ENCODE measurements at places on chromosomes 7 and 10.
A peak's percentile ranks its signal among the peaks of the same experiment; 100 is the strongest.

GRCh38 chr7:73734619-73735527, 3.7 kb downstream of the ABHD11 start:
- H3K27ac ChIP-seq: no peak overlapping the region
- peaks cover 5% of the 10 kb centered on the region for H3K36me3 ChIP-seq
- peaks cover 35% of the 10 kb centered on the region for H3K4me1 ChIP-seq
- H3K4me3 ChIP-seq: no peak overlapping the region
- H3K27me3 ChIP-seq: peaks cover 4% of the 10 kb centered on the region
- DNase-seq: peak; percentile 61

- H3K4me3 ChIP-seq: no peak overlapping the region
- H3K4me1 ChIP-seq: no peaks in the 10 kb centered on the region
- DNase-seq: no peak
- H3K27me3 ChIP-seq: peaks cover 20% of the 10 kb centered on the region
- no peak overlapping the region for H3K27ac ChIP-seq
These were observed 40.2 kb upstream of the MYL10 start for GRCh38 chr7:101669307-101669706.

GRCh38 chr7:5424749-5425506, 1.3 kb upstream of the TNRC18 start:
- no peak for DNase-seq
- H3K36me3 ChIP-seq: no peaks in the 10 kb centered on the region
- peaks cover 76% of the 10 kb centered on the region for H3K4me1 ChIP-seq
- H3K4me3 ChIP-seq: peak overlapping the region; percentile 91
- peak overlapping the region; percentile 88 for H3K27ac ChIP-seq

GRCh38 chr7:147937428-147937827, 653.1 kb upstream of the C7orf33 start:
- H3K36me3 ChIP-seq: no peaks in the 10 kb centered on the region
- H3K4me1 ChIP-seq: no peaks in the 10 kb centered on the region
- DNase-seq: no peak
- no peaks in the 10 kb centered on the region for H3K27me3 ChIP-seq
- H3K4me3 ChIP-seq: no peak overlapping the region

- no peak overlapping the region for H3K4me3 ChIP-seq
- no peaks in the 10 kb centered on the region for H3K36me3 ChIP-seq
- no peak overlapping the region for H3K27ac ChIP-seq
These were observed 44.3 kb downstream of the TET1 start for GRCh38 chr10:68604441-68604840.

DNA sequence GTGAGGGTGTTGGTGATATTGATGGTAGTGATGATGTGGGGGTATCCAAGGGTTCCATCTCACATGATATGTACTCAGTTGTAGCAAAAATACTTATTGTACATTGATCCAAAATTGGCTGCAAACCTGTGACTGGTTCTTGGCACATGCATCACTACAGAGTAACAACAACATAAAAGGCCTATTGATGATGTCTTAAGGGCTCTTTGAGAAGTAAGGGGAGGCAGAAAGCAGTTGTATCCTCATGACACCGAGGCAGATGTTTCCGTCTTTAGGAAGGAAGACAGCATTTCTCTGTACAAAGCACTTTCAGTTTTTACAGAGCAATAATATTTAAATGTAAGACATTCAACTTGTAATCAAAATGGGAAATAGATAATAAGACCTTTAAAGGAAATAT, 34.5 kb downstream of the NRG3 start:
- H3K4me1 ChIP-seq: no peaks in the 10 kb centered on the region
- no peaks in the 10 kb centered on the region for H3K27me3 ChIP-seq
- no peak overlapping the region for H3K4me3 ChIP-seq
- H3K27ac ChIP-seq: no peak overlapping the region
- DNase-seq: no peak

GRCh38 chr7:103344453-103345149, at the start of gene DNAJC2:
TSS of gene DNAJC2 (minus strand) at chr7:103344767. CDS start at chr7:103344622, 145 bp downstream.
- H3K4me3 ChIP-seq: peak within 1 kb of the TSS; percentile 99
- H3K27me3 ChIP-seq: no peaks in the 10 kb centered on the region
- peaks cover 16% of the 10 kb centered on the region for H3K4me1 ChIP-seq
- H3K36me3 ChIP-seq: peaks cover 27% of the 10 kb centered on the region

- no peak overlapping the region for H3K4me3 ChIP-seq
- peaks cover 9% of the 10 kb centered on the region for H3K4me1 ChIP-seq
- DNase-seq: no peak
- peaks cover 44% of the 10 kb centered on the region for H3K36me3 ChIP-seq
These were observed 111.5 kb downstream of the HDAC9 start for GRCh38 chr7:18607025-18607424.

- H3K4me1 ChIP-seq: no peaks in the 10 kb centered on the region
- no peak overlapping the region for H3K27ac ChIP-seq
- H3K4me3 ChIP-seq: no peak overlapping the region
- DNase-seq: no peak
- no peaks in the 10 kb centered on the region for H3K36me3 ChIP-seq
These were observed 22.4 kb downstream of the DNAJC12 start for GRCh38 chr10:67815571-67816059.

- H3K4me1 ChIP-seq: no peaks in the 10 kb centered on the region
- no peak for DNase-seq
- no peak overlapping the region for H3K27ac ChIP-seq
- peaks cover 17% of the 10 kb centered on the region for H3K27me3 ChIP-seq
- no peaks in the 10 kb centered on the region for H3K36me3 ChIP-seq
These were observed 82.5 kb upstream of the PCBD1 start for GRCh38 chr10:70970830-70971229.

DNA sequence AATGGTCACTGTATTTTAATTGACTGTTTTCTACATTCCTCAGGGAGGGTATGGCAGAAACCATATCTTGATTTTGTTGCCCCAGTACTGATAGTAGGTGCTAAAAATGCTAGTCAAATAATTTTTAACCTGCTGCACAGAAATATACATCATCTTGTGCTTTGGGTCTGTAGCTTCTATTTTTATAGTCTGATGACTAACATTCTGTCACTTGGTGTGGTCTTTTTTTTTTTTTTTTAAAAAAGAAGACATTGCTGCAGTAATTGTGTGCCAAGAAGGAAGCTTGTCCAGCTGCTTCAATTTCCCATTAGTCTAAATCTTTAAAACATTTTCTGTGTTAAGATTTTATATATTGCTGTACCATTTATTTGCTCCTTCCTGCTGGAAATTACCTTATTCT, 83.6 kb downstream of the ICA1 start:
- H3K27me3 ChIP-seq: no peaks in the 10 kb centered on the region
- peak overlapping the region; percentile 58 for H3K4me3 ChIP-seq
- peak overlapping the region; percentile 85 for H3K27ac ChIP-seq
- H3K36me3 ChIP-seq: no peaks in the 10 kb centered on the region
- peaks cover 29% of the 10 kb centered on the region for H3K4me1 ChIP-seq
- no peak for DNase-seq

GRCh38 chr10:5047912-5048628, 44.4 kb upstream of the AKR1C2 start:
- no peaks in the 10 kb centered on the region for H3K4me1 ChIP-seq
- no peak overlapping the region for H3K4me3 ChIP-seq
- no peak overlapping the region for H3K27ac ChIP-seq
- DNase-seq: no peak
- H3K36me3 ChIP-seq: no peaks in the 10 kb centered on the region

- no peak overlapping the region for H3K27ac ChIP-seq
- no peaks in the 10 kb centered on the region for H3K36me3 ChIP-seq
- H3K4me3 ChIP-seq: no peak overlapping the region
- peaks cover 6% of the 10 kb centered on the region for H3K4me1 ChIP-seq
- no peaks in the 10 kb centered on the region for H3K27me3 ChIP-seq
These were observed 116.0 kb downstream of the ATRNL1 start for GRCh38 chr10:115209133-115209532.

GRCh38 chr7:1447551-1448244, 11.6 kb downstream of the MICALL2 start:
- DNase-seq: no peak
- H3K4me3 ChIP-seq: no peak overlapping the region
- H3K27ac ChIP-seq: no peak overlapping the region
- no peaks in the 10 kb centered on the region for H3K4me1 ChIP-seq
- H3K36me3 ChIP-seq: no peaks in the 10 kb centered on the region

- DNase-seq: no peak
- no peak overlapping the region for H3K27ac ChIP-seq
- peaks cover 2% of the 10 kb centered on the region for H3K36me3 ChIP-seq
- H3K4me3 ChIP-seq: no peak overlapping the region
- no peaks in the 10 kb centered on the region for H3K4me1 ChIP-seq
These were observed 27.9 kb downstream of the GNG11 start for GRCh38 chr7:93949423-93949822.

DNA sequence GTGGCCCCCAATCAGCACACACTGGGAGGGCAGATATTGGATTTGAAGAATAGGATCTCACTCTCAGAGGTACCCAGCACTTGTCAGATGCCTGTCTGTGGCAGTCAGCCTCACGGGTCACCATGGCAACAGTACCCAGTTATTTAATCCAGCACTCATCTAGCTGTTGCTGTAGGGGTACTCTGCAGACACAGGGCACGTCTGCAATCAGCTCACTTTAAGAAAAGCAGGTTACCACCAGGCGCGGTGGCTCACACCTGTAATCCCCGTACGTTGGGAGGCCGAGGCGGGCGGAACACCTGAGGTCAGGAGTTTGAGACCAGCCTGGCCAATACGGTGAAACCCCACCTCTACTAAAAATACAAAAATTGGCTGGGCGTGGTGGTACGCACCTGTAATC, 11.9 kb downstream of the SFXN4 start:
- no peak overlapping the region for H3K27ac ChIP-seq
- H3K27me3 ChIP-seq: no peaks in the 10 kb centered on the region
- DNase-seq: no peak

DNA sequence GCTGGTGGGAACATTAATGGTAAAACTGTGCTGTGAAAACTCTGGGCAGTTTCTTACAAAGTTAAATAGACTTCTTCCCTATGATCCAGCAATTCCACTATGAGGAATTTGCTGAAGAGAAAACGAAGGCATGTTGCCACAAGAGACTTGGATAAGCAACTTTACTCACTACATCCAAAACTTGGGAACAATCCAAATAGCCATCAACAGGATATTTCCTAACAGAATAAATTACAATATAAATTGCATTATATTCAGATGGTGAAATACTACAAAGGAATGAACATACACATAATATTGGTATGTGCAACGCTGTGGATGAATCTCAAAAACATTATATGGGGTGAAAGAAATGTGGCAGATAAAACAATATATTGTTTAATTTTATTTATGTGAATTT, 21.4 kb upstream of the MKI67 start:
- H3K4me3 ChIP-seq: no peak overlapping the region
- H3K27ac ChIP-seq: peak overlapping the region; percentile 90
- DNase-seq: no peak
- H3K27me3 ChIP-seq: peaks cover 17% of the 10 kb centered on the region
- peaks cover 16% of the 10 kb centered on the region for H3K36me3 ChIP-seq

GRCh38 chr10:127577376-127578258, 28.5 kb downstream of the NPS start:
- peaks cover 10% of the 10 kb centered on the region for H3K27me3 ChIP-seq
- H3K4me3 ChIP-seq: no peak overlapping the region
- DNase-seq: no peak
- no peaks in the 10 kb centered on the region for H3K4me1 ChIP-seq
- H3K36me3 ChIP-seq: no peaks in the 10 kb centered on the region

GRCh38 chr10:72367301-72367960, 12.7 kb upstream of the DNAJB12 start:
- H3K27me3 ChIP-seq: no peaks in the 10 kb centered on the region
- H3K4me3 ChIP-seq: no peak overlapping the region
- peaks cover 13% of the 10 kb centered on the region for H3K4me1 ChIP-seq
- no peak for DNase-seq
- no peak overlapping the region for H3K27ac ChIP-seq

GRCh38 chr10:131812736-131813604, 87.8 kb upstream of the PPP2R2D start:
- peaks cover 26% of the 10 kb centered on the region for H3K27me3 ChIP-seq
- no peak for DNase-seq
- no peaks in the 10 kb centered on the region for H3K4me1 ChIP-seq
- H3K36me3 ChIP-seq: no peaks in the 10 kb centered on the region
- no peak overlapping the region for H3K4me3 ChIP-seq
- H3K27ac ChIP-seq: no peak overlapping the region

DNA sequence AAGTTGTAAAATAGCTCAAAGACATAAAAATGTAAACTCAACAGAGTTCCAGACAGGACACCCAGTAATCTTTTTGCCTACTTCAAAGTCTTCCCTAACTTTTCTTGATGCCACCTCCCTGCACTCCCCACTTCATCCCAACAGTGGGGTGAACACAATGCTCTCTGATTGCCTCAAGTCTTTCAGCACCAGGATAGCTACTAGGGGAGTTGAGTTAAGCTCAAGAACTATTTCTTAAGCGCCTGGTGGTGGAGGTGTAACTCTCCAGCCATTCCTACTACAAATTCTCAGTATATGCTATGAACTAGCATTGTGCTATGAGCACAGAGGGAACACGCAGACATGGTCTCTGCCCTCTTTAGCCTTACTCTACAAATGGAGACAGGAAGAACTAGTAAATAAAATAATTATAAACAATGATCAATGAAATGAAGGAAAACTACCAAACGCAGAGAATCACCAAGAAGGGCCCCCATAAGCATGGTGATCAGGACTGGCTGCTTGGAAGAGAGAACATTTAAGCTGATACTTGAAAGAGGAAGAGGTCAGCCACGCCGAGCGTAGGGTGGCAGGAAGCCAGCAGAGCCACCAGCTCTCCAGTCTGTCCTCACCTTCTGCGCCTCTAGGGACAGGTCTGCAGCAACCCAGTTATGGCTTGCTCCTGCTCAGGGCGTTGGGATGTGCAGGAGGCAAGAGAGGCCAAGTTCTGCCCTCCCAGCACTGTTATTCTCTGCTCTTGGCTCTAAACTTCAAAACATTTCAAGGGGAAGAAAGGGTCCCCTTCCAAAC, 16.7 kb upstream of the FRA10AC1 start:
- peaks cover 19% of the 10 kb centered on the region for H3K4me1 ChIP-seq
- no peak overlapping the region for H3K27ac ChIP-seq
- H3K36me3 ChIP-seq: no peaks in the 10 kb centered on the region
- H3K4me3 ChIP-seq: no peak overlapping the region
- DNase-seq: no peak

DNA sequence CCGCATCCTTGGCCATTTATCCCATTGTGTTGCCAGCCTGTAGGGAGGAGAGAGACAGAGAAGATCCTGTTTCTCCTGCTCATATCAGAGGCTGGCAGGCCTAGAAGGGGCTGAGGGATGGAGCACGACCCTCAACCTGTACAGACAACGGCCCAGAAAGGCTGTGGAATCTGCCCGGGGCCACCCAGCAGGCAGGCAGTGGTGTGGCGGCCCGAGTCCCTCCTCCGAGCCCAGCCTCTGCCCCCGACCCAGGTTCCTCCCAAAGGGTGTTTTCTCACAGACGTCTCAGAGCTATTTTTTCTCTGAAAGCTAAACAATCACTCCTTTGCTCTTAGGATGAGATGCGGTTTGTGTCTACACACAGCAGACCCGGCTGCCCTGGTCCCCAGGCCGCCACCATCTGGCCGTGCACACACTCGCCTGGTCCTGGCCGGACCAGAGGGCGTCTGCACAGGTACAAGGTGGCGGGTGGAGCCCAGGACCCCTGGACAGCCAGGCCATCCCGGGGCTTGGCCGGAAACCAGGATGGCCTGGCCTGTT, 69.3 kb downstream of the FOXL3 start:
- no peak overlapping the region for H3K27ac ChIP-seq
- H3K4me3 ChIP-seq: no peak overlapping the region
- no peak for DNase-seq

- peaks cover 2% of the 10 kb centered on the region for H3K4me1 ChIP-seq
- H3K27me3 ChIP-seq: no peaks in the 10 kb centered on the region
- no peak overlapping the region for H3K27ac ChIP-seq
- DNase-seq: no peak
- H3K4me3 ChIP-seq: no peak overlapping the region
These were observed 75.9 kb downstream of the SVOPL start for GRCh38 chr7:138625084-138625848.

Measured in stimulated activated naive B cell treated with anti-CD40 and anti-IgM and Interleukin-4, amounts not matched to agents 10 μg/mL and 1 μg/mL and 100 μg/mL, for 72 hours (primary cell).